Urothelium cell line (cell line): ENCODE measurements at places on chromosomes 4 and X.
A peak's percentile ranks its signal among the peaks of the same experiment; 100 is the strongest.

- no peak for DNase-seq
Observed at GRCh38 chr4:119026662-119027444, 108.8 kb upstream of the MYOZ2 start.

GRCh38 chrX:129823115-129823514 is 20.6 kb downstream of the ZDHHC9 start:
- peak; percentile 13 for DNase-seq

GRCh38 chr4:165967486-165967885 is 94.4 kb downstream of the TLL1 start:
- no peak for DNase-seq

DNA sequence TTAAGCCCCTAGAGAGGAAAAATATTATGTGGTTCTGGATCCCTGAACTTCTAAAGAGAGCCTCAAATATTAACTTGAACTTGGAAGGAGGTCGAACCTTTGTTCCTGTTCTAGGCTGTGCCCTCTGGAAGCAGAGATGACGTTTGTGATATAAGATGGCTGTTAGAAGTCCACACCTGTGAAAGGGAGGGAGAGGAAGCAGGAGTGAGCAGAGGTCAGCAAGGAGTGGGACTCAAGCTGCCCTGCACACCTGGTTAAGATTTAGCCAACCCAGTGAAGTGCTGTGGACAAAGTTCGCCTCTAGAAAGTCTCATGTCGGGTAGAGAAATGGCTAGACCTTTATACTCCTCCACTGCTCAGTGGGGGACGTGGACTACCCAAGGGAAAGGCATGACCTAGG is 566.2 kb downstream of the MID1IP1 start:
- DNase-seq, result no peak

DNA sequence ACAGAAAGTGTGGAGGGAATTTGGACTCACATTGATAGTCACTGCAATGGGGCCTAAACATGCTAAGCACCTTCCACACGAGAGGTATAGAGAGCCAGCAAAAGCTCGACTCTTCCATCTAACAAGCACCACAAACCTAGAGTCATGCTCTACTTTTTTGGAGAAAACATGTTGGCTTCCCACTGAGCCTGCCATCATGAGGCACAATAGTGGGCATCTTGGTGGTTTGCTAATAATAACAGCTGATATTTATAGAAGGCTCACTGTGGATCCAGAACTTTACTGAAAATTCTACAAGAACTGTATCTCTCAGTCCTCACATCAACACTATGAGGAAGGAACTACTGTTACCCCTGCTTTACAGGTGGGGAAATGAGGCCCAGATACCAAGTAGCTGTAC is 26.6 kb downstream of the MAML3 start:
- no peak for DNase-seq

- no peak for DNase-seq
Observed at GRCh38 chr4:10872833-10873517, 188.4 kb upstream of the CLNK start.

DNA sequence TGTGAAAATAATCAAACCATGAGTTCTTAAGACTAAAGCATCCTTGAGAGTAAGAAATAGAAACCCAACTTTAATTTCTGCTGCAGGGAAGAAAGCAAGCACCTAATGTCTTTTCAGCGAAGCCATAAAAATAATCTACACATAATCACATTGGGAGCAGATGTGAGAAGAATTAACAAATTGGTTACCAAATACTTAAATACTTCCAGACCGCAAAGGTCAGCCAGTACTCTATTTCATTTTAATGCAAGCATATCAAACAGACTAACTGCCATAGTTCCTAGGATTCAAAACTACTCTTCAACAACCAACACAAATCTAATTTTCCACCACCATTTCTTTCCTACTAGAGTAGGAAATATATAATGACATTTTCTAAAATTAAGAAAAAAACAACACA is 144.8 kb upstream of the SLIT2 start:
- DNase-seq, result no peak

DNA sequence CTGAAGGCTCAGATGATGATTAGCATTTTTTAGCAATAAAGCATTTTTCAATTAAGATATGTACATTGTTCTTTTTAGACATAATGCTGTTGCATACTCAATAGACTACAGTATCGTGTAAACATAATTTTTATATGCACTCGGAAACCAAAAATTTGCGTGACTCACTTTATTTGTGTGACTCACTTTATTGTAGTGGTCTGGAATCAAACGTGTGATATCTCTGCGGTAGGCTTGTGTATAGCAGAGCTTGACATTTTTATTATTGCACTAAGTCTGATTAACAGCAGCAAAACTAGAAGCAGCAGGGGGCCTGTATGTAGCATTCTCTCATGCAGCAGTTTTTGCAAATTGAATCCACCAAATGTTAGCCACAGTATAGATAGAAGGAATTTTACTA is 119.1 kb upstream of the PRDX4 start:
- peak; percentile 4 for DNase-seq

DNA sequence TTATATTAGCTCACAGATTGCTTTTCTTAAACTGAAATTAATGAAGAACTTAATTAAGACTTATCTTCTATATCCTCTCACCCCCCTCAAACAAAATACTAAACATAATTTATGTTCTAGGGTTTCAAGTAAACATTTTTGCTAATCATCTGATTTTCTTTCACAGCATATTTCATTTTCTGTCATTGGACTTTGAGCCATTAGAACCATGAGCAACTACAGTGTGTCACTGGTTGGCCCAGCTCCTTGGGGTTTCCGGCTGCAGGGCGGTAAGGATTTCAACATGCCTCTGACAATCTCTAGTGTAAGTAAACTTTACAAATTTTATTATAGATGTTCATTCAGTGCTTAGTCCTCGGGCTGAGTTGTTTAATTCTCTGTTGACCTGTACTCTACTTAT is 3.3 kb downstream of the PDLIM5 start:
- no peak for DNase-seq

DNA sequence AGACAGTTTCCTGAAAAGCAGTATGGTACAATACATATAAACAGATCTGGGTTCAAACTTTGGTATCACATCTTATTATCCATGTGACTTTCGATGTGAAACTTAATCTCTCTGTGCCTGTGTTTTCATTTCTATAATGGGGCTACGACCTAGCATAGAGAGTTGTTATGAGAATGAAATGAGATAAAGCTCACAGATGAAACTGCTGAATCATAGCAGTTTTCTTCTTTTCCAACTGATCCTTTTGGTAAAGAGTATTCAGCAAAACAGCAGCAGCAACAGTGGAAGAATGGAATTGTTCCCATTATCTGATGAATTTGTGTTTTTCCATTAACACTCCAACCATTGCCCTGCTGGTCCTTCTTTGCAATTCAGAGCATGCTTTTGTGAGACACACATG is 16.3 kb downstream of the AMBN start:
- DNase-seq, result no peak

DNA sequence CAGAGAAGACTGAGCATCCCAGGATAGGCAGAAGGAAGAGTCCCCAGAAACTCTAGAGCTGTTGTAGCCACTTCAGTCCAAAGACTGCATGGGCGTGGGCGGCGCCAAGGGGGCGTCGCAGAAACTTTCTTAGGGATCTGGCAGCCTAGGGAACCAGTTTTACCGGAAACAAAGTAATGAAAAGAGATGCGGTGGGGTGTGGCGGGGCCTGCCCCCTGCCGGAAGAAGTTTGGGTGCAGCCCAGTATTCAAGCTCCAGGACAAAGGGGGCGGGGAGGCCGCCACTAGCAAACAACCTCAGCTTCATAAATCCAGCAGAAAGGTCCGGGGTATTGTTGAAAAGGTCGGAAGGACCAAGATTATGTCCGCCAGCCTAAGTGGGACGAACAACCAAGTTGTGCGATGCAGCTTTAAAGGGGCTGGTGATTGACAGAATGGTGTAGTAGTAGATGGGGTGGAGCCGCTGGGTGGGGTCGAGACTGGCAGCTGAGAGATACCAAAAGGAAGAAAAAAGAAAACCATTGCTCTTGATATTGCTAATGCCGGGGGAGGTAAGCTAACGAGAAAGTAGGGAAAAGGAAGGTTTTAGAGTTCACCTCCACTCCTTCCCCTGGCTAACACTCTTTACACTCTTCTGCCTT is 190.5 kb downstream of the RRAGB start:
- peak; percentile 64 for DNase-seq

GRCh38 chr4:168787801-168788595 is 222.1 kb downstream of the CBR4 start:
- DNase-seq, result no peak

GRCh38 chrX:19708683-19709082 is 178.7 kb downstream of the SH3KBP1 start:
- DNase-seq, result no peak

- peak; percentile 48 for DNase-seq
Observed at GRCh38 chr4:182126096-182126495, 117.1 kb upstream of the TENM3 start.

- DNase-seq, result no peak
Observed at GRCh38 chr4:43718369-43718768, 730.2 kb downstream of the KCTD8 start.

GRCh38 chrX:103098488-103098887 is 5.5 kb upstream of the NXF3 start:
- no peak for DNase-seq

DNA sequence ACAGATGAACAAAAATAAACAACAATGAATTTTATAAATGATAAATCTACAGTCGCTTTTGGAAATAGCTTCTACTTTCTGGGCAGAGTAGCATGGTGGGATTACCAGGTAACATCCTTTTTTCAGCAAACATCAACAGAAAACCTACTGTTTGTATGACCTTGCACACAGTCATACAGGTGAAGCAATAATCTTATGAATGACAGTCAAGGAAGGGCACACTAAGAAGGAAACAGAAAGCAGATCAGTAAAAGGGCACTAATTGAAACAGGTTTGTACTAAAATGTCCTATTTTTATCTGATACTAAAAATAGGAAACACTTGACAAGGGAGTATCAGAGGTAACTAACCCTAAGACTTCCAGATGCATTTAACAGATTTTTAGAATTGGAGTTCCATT is 108.9 kb downstream of the DLG3 start:
- no peak for DNase-seq

GRCh38 chrX:19535476-19535875 is 20.2 kb upstream of the MAP3K15 start:
- DNase-seq, result no peak

DNA sequence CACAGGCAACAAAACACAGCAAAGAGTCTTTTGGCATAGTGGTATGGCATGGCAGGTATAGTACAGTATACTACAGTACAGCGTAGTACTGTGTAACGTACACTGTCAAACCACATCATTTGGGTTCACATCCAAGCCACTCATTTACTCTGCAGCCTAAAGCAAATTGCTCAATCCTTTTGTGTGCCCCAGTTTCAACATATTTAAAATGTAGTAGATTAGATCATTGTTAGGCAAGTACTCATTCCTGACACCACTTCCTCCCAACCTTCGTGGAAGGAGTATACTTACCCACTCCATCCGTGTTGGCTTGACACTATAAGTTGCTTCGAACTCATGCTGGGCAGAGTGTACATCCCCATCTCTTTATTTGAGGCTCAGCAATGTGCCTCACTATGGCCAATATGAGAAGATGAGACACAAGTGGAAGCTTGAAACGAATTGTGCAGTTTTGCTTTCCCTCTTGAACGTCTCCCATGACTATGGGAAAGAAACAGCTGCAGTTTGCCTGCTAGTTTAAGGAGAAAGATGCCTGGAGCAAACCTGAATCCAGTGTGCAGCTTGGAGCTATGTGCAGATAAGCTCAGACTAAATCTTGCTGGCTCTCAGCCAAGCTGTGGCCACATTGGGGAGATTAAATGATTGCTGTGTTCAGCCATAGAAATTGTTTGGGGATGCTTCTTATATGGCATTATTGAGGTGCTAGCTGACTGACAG is 85.7 kb upstream of the TBL1X start:
- DNase-seq, result peak; percentile 17

- peak; percentile 40 for DNase-seq
Observed at GRCh38 chrX:118116713-118117550, at the start of gene KLHL13. TSS of gene KLHL13 (minus strand) at chrX:118116810. CDS start at chrX:118028473, 88,337 bp downstream.

DNA sequence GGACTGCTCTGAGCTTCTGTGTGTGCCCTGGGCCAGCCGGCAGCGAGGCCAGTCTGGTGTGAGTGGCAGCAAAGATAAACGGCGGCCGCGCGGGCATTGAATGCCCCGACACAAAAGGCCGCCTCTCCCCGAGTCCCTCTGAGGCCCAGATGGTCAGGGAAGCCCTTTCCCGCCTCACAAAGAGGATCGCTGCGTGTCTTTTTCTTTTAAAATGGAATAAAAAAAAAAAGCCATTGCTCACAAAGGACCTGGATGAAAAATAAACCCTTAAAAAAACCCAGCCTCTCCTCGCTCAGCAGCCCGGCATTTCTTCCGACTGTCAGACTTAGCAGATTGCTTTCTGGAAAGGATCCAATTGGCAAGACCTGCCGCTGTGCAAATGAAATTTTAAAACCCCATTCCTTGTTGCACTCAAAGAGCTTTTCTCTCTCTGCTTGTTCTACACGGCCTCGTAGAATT is 578.7 kb downstream of the BCOR start:
- DNase-seq, result no peak

DNA sequence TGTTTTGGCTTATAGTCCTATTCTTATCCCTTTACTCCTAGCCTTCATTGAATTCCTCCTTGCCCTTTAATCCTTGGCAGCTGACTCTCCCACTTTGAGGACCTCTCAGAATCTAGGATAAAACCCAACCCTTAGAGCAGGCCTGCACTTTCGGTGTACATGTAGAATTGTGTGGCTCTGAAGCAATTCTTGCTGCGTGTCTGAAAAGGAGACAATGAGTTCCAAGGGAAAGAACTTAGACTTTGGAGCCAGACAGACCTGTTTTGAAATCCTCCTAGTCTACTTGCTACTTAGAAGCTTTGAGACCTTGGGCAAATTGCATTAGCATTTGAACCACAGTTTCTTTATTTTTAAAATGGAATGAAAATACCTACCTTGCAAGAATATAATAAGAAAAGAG is 175.2 kb downstream of the BEND2 start:
- no peak for DNase-seq

- no peak for DNase-seq
Observed at GRCh38 chrX:75181721-75182120, 25.6 kb upstream of the ABCB7 start.

DNA sequence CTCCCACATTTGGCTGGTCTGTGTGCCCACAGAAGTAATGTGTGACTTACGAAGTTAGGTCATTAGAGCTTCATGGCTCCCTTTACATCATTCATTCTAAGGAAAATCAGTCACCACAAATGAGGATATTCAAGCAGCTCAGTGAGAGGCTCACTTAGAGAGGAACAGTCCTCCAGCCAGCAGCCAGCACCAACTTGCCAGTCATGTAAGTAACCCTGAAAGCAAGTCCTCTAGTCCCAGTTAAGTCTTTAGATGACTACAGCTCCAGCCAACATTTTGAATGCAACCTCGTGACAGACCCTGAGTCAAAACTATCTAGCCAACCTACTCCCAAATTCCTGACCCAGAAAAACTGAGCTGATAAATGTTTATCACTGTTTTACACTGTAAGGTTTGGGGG is 71.3 kb downstream of the LRBA start:
- DNase-seq, result no peak

- no peak for DNase-seq
Observed at GRCh38 chr4:26938516-26938915, 77.9 kb downstream of the STIM2 start.

- no peak for DNase-seq
Observed at GRCh38 chrX:109855501-109855900, 122.4 kb upstream of the ACSL4 start.
